ENCODE measurements at places on chromosomes 5 and 9.

GRCh38 chr5:113106821-113107220, 130.2 kb downstream of the DCP2 start:
- DNase-seq: no peak

DNA sequence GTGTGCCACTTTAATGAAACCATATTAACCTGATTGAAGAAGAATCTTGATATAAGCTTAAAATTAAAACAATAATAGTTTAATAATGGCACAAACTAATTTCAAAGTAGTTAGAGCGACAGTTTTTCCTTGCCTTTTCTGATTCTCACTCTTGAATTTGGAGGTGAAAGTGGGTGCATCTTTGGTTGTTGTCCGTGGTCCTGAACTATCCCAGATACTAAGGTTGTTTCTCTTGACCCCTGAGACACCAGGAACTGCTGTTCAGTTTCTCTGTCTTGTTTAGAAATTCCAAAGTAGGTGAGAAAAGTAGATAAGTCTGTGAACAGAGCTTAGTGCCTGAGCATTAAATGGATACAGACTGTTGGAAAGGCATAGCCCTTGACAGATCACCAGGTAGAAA, 274.7 kb downstream of the FBXL7 start:
- DNase-seq: no peak

DNA sequence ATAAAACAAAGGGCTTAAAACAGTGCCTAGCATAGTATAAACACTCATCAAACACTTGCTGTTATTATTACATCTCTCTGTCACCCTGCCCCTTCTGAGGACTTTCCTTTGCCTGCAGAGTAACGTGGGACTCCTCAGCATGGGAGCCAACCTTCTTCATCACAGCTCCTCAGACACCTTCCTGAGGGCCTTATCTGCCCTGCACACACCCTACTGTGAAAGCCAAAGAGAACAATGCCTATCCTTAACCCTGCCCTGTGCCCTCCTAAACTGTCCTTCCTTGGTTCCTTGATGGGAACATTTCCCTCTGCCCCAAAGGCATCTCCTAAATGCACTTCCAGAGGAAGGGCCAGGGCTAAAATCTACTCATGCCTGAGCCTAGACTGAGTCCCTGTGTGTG, 20.6 kb upstream of the HAND1 start:
- no peak for DNase-seq

DNA sequence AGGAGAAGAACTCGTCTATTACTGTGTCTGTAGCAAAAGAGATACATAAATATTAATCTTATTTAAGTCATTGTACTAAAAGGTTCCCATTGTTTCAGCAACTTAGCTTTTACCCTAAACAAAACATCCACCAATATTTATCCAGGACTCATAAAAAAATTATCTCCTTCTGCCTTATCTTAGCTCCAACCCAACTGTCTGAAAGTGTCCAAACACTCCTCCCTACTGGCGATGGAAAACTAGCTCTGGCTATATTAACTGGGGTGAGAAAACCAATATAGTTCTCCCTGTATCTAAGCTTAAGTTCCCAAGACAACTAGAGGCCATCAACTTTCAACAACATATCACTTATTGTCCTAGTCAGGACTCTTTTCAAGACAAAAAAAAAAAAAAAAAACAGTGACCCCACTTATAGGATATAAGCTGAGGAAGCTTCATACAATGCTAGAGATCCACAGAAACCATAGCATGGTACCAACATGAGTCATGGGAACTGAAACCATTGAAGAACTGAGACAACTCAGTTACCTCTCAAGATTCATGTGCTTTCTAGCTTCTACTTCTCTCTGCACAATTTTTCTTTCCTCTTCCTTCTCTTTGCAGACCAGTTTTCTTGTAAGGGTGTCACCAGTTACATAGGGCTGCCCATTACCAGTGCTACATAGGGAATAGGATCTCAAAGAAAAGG, 150.7 kb upstream of the RASA1 start:
- no peak for DNase-seq

DNA sequence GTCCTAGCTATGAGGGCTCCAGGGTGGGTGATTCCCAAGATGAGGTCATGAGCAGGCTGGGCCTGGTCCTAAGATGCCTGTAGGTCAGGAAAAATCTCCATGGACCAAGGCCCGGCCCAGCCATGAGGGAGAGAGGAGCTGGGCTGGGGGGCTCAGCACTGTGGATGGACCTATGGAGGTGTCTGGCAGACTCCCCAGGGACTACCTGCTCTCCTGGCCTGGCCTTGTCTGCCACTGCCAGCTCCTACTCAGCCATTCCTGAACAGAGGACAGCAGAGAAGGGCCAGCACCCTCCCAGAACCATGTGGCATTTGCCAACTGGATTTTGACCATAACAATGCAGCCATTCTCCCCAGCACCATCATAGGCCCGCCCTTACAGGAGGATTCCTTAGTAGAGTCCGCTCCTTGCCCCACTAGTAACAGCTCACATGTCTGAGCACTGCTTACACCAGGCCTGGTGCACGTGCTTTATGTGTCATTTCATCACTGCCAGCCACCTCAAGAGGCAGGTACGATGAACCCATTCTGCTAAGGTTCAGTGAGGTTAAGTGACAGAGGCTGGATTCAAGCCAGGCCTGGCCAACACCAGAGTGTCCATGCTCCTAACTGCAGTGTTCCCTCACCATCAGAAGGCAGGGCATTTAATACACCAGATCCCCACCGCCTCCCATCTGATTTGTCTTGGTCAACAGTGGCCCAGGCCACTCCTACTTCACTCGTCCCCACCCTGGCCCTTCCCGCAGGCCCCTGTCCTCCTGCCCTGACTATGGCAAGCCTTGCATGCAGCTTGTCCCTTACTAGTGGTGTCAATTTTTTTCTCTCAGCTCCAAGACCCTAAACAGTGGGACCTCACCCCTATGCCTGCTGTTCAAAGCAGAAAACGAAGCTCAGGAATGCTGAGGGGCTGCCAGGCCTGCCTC, 669 bp downstream of the IL13 start:
- no peak for DNase-seq

DNA sequence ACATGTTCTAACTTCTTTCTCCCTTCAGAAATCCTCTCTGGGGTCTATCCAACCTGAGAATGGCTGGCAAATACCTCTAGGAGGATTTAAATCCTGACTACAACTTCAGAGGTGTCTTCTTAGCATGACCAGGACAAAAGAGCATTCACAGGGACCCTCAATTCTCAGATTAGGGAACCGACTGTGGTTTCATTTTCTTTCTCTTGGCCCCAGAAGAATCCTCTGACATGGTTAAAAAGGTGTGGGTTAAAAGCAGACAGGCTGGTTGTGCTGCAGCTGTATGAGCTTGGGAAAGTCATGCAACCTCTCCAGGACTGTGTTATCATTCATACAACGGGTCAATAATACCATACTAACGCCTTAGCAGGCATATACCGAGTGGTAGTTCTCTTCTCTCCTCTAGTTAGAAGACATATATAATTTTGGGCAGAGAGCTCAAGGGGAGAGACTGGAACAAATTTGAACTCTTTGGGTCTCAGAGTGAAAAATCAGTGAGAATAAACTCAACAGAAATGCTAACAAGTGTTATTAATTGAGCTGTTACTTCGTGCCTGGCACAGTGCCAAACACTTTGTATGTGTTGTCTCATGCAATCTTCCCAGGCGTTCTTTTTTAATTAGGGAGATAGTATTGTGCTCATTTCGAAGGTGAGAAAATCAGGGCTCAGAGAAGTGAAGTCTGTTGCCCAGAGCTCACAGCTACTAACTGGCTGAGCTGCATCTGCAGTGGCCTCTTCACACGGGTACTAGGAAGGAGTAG, 35.2 kb downstream of the INSYN2B start:
- DNase-seq: no peak

DNA sequence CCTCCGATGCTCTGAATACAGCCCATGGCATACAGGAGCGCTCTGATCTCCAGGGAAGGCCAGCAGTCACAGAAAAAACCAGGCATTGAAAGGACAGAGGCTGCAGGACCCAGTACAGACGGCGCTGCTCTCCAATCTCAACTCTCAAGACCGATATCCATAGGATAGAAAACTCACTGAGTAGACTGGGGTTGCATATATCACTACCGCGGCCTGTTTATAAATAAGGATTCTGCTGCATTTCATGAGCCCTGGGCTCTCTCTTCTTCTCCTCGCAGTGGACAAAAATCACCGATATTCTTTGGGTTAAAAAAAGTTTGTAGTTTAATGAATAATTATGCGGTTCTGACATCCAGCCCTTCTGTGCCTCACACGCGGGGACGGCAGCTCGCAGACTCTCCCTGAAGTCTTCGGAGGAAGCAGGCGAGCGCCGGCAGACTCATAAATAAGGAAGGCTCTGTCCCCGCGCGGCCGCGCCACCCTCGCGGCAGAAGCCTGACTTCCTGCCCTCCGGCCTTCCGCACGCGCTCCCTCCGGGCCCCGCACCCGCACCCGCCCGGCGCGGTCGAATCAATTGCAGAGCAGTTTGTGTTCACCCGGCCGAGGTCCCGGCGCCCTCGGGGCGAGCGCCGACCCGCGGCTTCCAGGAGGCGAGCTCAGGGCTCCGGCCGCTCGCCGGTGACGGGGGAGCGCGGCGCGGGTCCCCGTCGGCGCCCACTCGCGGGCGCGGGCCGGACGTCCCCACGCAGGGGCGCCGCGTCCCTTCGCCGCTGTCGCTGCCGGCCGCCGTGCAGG, at the start of gene FAM78A:
TSS of gene FAM78A (minus strand) at position 417 of the 795 bp plus-strand sequence. CDS start at position 86, 331 bp downstream.
- no peak for DNase-seq

- DNase-seq: no peak
Observed at GRCh38 chr9:114914139-114914538, 16.3 kb downstream of the TNFSF8 start.

GRCh38 chr5:180159756-180160155, 49.3 kb downstream of the RASGEF1C start:
- no peak for DNase-seq

DNA sequence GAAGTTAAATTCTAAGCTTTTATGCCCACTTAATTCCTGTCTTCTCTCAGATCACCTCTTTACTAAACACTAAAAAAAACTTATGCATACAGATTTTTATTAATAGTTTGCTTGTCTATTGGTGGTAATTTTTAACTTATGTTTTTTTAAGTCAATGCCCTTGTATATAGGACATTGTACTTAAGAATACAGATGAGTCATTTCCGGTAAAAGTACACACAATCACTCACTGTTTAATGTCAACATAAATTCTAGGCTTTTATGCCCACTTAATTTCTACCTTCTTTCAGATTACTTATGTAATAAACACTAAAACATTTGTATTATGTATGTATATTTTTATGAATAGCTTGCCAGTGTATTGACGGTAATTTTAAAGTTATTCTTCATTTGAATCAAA, 872.8 kb upstream of the CDH9 start:
- DNase-seq: no peak

GRCh38 chr5:17243287-17244063, 26.0 kb downstream of the BASP1 start:
- DNase-seq: no peak

- DNase-seq: no peak
Observed at GRCh38 chr5:78778538-78778937, 130.0 kb upstream of the LHFPL2 start.

DNA sequence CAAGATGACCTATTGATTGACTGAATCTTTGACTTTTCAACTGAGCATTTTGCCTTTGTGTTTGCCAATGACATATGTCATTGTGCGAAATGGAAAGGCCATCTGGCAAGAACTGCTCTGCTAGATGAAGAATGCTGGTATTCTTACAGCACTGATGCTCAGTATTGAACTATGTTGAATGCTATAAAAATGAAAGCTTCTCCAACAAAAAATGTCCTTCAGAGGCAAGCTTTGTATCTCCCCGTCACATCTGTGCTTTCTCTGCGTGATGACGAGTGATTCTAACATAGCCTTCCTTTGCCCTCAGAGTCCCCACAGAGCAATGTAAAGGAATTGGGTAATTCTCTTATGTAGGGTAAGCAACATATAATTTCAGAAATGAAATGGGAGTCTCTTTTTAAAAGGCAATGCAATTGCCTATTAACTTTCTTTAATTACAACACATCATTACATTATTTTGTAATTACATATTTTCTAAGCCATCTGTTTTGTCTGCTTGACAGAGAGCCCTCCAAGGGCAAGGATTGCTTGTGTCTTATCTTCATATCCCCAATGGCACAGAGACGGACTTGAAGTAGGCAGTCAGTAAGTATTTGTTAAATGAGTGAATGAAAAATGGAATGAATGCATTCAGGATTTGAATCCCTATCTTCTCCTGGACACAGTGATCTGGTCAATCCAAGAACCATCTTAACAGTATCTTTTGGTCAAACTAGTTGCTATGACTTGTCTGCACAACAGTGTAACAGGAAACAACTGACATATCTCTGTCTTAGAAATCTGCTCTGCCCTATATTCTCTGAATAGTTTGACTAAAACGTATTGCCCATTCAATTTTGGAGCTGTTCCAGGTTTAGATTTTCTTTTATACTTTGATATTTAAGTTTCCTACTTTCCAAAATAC, 46.1 kb downstream of the ENC1 start:
- no peak for DNase-seq

DNA sequence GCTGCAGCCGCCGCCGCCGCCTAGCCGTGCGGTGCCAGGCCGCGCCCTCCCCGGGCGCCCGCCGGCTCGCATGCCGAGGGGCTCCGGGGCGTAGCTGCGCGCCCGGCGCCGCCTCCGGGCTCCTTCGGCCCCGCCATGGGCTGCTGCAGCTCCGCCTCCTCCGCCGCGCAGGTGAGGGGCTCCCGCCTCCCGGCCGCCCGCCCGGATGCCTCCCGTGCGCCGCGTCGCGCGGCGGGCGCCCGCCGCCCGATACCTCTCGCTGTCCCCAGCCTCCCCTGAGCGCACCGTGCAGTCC, 230 bp downstream of the SLC44A1 start:
- DNase-seq: no peak

- no peak for DNase-seq
Observed at GRCh38 chr5:159763562-159763961, 152.7 kb upstream of the ADRA1B start.

- DNase-seq: no peak
Observed at GRCh38 chr5:9479990-9480389, 65.9 kb downstream of the SEMA5A start.

- no peak for DNase-seq
Observed at GRCh38 chr5:38734353-38734752, 111.5 kb upstream of the OSMR start.

DNA sequence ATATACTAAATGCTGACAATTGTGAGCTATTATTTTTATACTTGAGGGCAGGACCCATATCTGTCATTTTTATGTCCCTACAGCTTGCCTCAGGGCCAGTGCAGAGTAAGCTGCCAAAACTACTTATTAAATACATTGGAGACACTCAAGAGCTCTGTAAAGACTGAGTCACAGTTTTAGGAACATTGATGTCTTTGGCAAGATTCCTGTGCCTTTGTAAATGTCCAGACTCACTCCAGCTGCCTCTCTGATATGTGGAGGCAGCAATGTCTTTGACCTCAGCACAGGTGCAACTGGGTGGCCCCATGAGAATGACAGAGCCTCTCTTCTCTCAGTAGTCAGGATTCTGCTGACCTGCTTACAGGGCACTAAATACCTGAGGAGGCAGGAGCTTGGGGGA, 363.2 kb downstream of the OSTF1 start:
- no peak for DNase-seq

- DNase-seq: no peak
Observed at GRCh38 chr9:13163287-13163686, 116.2 kb downstream of the MPDZ start.

DNA sequence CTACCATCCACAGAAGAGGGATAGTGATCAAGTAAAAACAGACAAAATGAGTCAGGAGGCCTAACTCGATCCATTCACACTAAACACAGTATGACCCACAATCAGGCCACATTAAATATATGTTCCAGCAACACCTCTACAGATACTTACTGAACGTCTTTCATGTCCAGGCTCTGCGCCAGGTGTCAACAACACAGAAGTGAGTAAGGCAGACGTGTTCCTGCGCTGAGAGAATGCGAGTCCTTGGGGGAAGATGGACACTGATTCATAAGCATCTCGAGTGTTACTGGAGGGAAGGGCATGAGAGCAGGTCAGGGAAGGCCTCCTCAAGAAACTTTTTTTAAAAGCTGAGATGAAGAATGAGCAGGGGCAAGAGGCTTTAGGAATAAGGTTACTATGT, 164.3 kb upstream of the CLINT1 start:
- no peak for DNase-seq

All from activated T-helper 1 cell treated with anti-CD3 and anti-CD28 coated beads, Interleukin-12 subunit alpha, Interleukin-12 subunit beta, Interleukin-2, Interleukin-4 antibody, amounts not matched to agents 30 ng/mL and 10 ng/mL and 1 ng/mL, durations not matched to agents 14 hours and 24 hours and 36 hours (primary cell).